ENCODE measurements at places on chromosomes 6 and 20.

GRCh38 chr6:142266060-142266459 lies 35.7 kb upstream of the ADGRG6 start:
- no peaks in the 10 kb centered on the region for H3K4me1 ChIP-seq
- H3K27ac ChIP-seq, result no peak overlapping the region
- H3K36me3 ChIP-seq, result no peaks in the 10 kb centered on the region
- peaks cover 2% of the 10 kb centered on the region for H3K27me3 ChIP-seq
- DNase-seq, result no peak

- H3K27ac ChIP-seq, result peak overlapping the region; percentile 47
- peaks cover 52% of the 10 kb centered on the region for H3K36me3 ChIP-seq
- H3K4me1 ChIP-seq, result no peaks in the 10 kb centered on the region
- H3K27me3 ChIP-seq, result no peaks in the 10 kb centered on the region
- DNase-seq, result peak; percentile 40
- H3K4me3 ChIP-seq, result no peak overlapping the region
These were observed 10.0 kb downstream of the JAG1 start for GRCh38 chr20:10663756-10664155.

- no peaks in the 10 kb centered on the region for H3K27me3 ChIP-seq
- no peak overlapping the region for H3K27ac ChIP-seq
- H3K4me1 ChIP-seq, result no peaks in the 10 kb centered on the region
- no peak overlapping the region for H3K4me3 ChIP-seq
- no peak for DNase-seq
These were observed 288.2 kb upstream of the MAN1A1 start for GRCh38 chr6:119637768-119638167.

DNA sequence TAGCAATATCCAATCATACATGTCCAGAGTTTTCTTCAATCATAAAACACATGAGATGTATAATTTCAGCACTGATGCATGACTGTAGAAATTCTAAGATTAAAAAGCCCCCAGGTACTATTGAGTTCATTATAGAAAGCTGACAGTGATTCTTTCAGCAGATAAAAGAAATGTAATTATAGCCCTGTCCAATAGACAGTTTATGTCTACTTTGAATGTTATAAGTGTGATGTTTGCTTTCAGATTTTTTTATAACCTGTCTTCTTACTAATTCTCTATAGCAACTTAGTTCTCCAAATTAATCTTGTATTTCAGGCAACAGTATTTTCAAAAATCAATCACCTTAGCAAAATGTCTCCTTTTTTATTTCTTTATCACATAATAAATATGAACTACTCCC lies 13.5 kb upstream of the FKBP1C start:
- no peak overlapping the region for H3K4me3 ChIP-seq
- DNase-seq, result no peak
- no peaks in the 10 kb centered on the region for H3K36me3 ChIP-seq
- no peak overlapping the region for H3K27ac ChIP-seq

DNA sequence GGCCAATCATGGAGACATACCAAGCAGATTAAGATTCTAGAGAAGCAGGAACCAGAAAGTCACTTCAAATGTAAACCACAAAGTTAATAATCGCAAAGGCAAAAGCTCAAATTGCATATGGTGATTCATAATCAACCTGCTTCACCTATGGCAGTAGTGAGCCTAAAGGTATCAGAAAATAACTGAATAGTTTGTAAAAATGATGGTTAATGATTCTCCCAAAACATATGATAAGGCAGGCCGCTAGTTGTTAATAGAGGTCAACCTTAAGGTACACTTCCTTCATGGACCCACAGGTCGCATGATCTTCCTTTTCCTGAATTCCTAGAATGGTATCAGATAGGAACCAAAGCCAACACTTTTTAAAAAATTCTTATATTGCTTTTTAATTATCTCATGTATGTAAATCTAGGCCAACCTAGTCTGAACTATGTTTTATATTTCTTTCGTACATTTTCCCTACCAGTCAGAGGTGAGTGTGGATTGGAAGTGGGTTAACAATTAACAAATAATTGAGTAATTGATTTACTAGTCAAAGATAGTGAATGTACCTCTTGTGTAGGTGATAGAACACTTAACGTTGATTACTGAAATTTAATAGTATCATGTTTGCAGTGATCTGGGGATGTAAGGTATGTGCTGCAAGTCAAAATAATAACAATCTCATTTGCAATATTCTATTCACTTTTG lies 16.4 kb downstream of the TAAR2 start:
- no peak overlapping the region for H3K27ac ChIP-seq
- no peaks in the 10 kb centered on the region for H3K27me3 ChIP-seq
- DNase-seq, result no peak
- no peaks in the 10 kb centered on the region for H3K36me3 ChIP-seq
- H3K4me1 ChIP-seq, result no peaks in the 10 kb centered on the region

DNA sequence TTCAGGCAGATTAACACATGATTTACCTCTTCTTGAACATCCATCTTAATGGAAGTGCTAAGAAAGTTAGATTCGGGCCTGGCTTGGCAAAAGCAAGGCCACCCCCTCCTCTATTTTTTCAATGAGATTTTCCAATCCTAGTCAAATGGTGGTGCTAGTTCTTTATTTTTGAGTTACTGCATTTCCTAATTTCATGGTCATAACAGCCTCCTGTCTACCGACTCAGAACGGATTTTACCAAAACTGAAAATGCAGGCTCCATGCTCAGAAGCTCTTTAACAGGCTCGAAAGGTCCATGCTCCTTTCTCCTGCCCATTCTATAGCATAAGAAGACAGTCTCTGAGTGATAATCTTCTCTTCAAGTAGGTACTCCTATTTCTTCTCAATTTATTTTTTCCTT lies 117.2 kb upstream of the ESR1 start:
- DNase-seq, result no peak
- H3K27me3 ChIP-seq, result no peaks in the 10 kb centered on the region
- no peak overlapping the region for H3K4me3 ChIP-seq
- H3K4me1 ChIP-seq, result no peaks in the 10 kb centered on the region
- peak overlapping the region; percentile 61 for H3K27ac ChIP-seq

DNA sequence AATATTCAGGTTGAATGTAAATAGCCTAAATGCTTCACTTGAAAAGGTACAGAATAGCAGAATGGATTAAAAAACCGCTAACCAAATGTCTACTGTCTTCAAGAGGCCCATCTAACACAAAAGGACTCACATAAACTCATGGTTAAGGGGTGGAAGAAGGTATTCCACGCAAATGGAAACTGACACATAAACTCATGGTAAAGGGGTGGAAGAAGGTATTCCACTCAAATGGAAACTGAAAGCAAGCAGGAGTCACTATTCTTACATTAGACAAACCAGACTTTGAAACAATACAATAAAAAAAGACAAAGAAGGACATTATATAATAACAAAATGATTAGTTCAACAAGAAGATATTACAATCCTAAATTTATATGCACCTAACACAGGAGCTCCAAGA lies 38.3 kb upstream of the PKIB start:
- H3K4me1 ChIP-seq, result no peaks in the 10 kb centered on the region
- H3K36me3 ChIP-seq, result no peaks in the 10 kb centered on the region
- no peak overlapping the region for H3K27ac ChIP-seq
- no peak overlapping the region for H3K4me3 ChIP-seq

- H3K36me3 ChIP-seq, result no peaks in the 10 kb centered on the region
- no peak overlapping the region for H3K4me3 ChIP-seq
- H3K27ac ChIP-seq, result no peak overlapping the region
- H3K4me1 ChIP-seq, result no peaks in the 10 kb centered on the region
These were observed 134.5 kb downstream of the RPS12 start for GRCh38 chr6:132948889-132949288.

DNA sequence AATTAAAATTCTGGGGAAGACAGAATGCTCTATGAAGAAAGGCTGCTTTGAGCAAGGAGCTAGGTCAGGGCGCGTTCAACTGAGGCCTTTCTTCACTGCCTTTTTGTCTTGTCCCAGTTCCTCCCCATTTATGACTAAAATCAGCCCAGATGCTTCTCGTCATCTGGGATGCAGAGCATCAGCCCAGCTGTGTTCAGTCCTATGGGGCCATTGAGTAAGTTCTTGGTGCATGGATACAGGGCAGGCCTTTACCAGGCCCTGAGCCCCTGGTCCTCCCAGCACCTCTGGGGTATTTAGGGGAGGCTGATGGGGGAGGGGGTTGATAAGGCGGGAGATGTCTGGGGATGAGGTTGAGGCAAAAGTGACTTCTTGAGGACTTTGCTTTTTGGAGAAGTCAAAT lies 55.7 kb downstream of the PTPN1 start:
- H3K27ac ChIP-seq, result no peak overlapping the region
- H3K27me3 ChIP-seq, result no peaks in the 10 kb centered on the region
- no peak overlapping the region for H3K4me3 ChIP-seq
- H3K36me3 ChIP-seq, result peaks cover 51% of the 10 kb centered on the region

DNA sequence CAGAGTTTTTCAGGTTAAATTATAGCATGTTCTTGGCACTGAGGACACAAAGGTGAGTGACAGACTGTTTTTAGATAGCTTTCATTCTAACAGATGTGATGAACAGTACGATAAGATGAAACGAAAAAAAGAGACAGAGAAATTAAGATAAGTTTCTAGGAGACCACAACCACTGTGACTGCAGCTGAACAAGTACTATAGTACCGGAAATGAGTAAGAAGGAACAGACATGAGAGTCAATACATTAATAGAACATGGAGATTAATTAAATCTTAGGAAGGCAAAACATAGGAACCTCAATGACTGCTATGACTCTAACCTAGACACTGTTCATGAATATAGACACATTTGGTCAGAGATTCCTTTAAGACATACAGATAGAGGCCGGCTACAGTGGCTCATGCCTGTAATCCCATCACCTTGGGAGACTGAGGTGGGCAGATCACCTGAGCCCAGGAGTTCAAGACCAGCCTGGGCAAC lies 40.2 kb downstream of the HBS1L start:
- no peaks in the 10 kb centered on the region for H3K36me3 ChIP-seq
- H3K4me3 ChIP-seq, result no peak overlapping the region
- no peaks in the 10 kb centered on the region for H3K27me3 ChIP-seq
- H3K27ac ChIP-seq, result no peak overlapping the region

GRCh38 chr6:168555618-168556273 lies 114.8 kb downstream of the SMOC2 start:
- H3K4me3 ChIP-seq, result no peak overlapping the region
- H3K4me1 ChIP-seq, result no peaks in the 10 kb centered on the region
- no peak overlapping the region for H3K27ac ChIP-seq
- H3K27me3 ChIP-seq, result no peaks in the 10 kb centered on the region
- no peaks in the 10 kb centered on the region for H3K36me3 ChIP-seq

DNA sequence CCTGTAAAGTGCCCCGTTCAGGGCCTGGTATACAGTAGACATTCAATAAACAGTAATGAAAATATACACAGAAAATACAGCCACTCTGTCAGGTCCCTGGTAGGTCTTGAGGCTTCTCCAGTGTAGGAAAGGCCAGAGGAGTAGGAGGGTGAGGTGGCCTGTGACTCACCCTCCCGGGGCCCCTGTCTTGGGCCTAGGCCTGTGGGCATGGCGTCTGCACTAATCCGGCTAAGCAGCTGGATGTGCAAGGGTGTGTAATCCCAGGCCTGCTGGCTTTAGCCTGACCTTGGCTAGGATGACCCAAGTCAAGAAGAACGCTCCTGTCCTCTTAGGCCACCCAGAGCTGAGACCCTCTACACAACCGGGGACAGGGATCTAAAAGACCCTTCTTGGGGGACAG lies 84.9 kb downstream of the KCNB1 start:
- no peaks in the 10 kb centered on the region for H3K4me1 ChIP-seq
- no peak overlapping the region for H3K27ac ChIP-seq
- no peak overlapping the region for H3K4me3 ChIP-seq
- H3K36me3 ChIP-seq, result no peaks in the 10 kb centered on the region

- H3K4me3 ChIP-seq, result no peak overlapping the region
- peak overlapping the region; percentile 50 for H3K27ac ChIP-seq
- no peak for DNase-seq
- H3K36me3 ChIP-seq, result no peaks in the 10 kb centered on the region
- H3K27me3 ChIP-seq, result no peaks in the 10 kb centered on the region
These were observed 811.0 kb upstream of the GJE1 start for GRCh38 chr6:141321493-141322347.

GRCh38 chr6:34515473-34516387 lies 40.4 kb downstream of the SPDEF start:
- no peaks in the 10 kb centered on the region for H3K4me1 ChIP-seq
- no peaks in the 10 kb centered on the region for H3K27me3 ChIP-seq

- no peaks in the 10 kb centered on the region for H3K36me3 ChIP-seq
- no peaks in the 10 kb centered on the region for H3K27me3 ChIP-seq
- H3K4me3 ChIP-seq, result no peak overlapping the region
These were observed 280.8 kb upstream of the MARCKS start for GRCh38 chr6:113576310-113576709.
